ENCODE measurements at places on chromosomes 4 and X. TPM values are rescaled to one million over a fixed set of nuclear protein-coding genes. Genes with fewer than 3 reads are reported as not detected.

The L1CAM gene
- polyA plus RNA-seq: 0.55 TPM

The PCDH7 gene
- polyA plus RNA-seq: not detected

- no peak for DNase-seq
Observed at GRCh38 chr4:37928426-37929416, 31.5 kb upstream of the PTTG2 start.

The TNMD gene
- not detected for polyA plus RNA-seq

- DNase-seq: no peak
Observed at GRCh38 chr4:160129439-160129838, 1026.6 kb downstream of the RAPGEF2 start.

The PRRG1 gene
- polyA plus RNA-seq: 0.14 TPM

GRCh38 chrX:132411310-132411977 is 77.4 kb downstream of the MBNL3 start:
- DNase-seq: no peak

DNA sequence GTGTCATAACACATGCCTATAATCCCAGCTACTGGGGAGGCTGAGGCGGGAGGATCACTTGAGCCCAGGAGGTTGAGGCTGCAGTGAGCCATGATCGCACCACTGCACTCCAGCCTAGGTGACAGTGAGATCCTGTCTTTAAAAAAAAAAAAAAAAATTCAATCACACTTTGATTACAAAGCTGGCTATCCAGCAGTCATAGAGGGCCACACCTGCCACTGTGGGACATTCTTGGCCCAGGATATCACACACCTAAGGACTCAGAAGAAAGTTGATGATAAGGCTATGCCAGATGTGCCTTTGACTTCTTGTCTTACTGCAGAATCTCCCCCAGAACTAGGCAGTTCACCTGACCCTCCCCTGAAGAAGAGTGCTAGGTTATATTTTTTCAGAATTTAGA is 122.5 kb upstream of the GALNT7 start:
- no peak for DNase-seq

DNA sequence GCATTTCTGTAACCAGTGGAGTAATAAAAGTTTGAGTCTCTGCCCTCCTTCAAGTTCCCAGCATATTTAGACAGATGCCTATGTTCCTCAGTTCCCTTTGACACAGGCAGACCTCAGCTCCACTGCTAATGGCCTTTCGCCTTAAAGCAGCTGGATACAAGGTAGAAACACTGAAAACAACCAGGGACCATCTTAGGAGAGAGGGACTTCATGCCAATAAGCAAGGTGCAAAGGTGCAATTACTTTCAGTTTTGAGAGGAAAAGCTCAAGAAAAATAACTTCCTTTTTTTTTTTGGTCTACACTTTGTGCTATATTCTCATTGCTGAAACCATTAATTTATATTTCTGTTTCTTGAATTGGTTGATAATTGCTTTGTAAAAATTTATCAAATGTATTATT is 781.9 kb upstream of the GALNTL6 start:
- no peak for DNase-seq

GRCh38 chr4:128459547-128459946 is 171.9 kb upstream of the PGRMC2 start:
- no peak for DNase-seq

DNA sequence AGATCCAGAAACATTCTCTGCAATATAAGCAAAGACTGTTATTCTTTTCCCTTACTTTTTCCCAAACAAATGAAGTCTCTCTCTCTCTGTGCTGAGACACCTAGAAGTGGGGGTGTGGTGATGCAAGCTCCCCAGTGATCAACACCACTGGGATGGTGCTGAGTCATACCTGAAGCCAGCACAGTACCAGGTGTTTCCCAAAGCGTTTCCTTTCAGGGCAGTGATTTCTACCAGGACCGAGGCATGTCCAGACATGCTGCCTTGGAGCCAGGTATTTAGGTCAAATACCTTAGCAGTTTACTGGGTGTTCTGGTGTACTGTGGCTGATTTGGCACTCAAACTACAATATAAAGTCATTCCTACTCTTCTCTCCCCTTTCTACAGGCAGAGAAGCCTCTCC is 726.5 kb downstream of the FAM133A start:
- no peak for DNase-seq

The CNGA2 gene
- not detected for polyA plus RNA-seq

All from CD14-positive monocyte (primary cell).